ENCODE measurements at places on chromosomes 13 and 19.
A peak's percentile ranks its signal among the peaks of the same experiment; 100 is the strongest.

DNA sequence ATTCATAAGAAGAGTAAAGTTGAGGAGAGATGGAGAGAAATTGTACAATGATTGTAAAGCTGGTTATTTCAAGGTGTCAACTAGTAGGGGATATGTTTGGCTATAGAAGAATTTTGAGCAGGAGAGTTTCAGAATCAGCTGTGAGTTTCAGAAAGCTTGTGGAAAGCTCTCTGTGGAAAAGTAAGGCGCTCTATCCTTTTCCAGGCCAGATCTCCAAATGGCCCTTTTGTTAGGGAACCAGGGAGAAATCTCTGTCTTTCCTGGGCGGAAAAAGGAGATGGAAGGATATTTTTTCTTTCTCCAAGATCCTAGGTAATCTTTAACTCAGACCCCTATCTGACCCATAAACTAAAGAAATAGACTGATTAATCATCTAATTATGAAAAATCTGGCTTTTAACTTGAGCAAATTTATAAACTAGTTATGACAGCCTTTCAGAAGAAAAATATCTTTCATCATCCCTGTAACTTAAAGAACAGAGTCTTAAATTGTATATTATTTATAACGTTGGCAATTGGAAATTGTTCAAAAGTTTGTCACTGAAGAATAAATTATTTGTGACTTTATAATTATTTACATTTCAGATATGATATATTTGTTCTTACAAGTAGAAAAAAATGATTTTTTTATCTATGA, 34.5 kb downstream of the SPRY2 start:
- no peak for DNase-seq

DNA sequence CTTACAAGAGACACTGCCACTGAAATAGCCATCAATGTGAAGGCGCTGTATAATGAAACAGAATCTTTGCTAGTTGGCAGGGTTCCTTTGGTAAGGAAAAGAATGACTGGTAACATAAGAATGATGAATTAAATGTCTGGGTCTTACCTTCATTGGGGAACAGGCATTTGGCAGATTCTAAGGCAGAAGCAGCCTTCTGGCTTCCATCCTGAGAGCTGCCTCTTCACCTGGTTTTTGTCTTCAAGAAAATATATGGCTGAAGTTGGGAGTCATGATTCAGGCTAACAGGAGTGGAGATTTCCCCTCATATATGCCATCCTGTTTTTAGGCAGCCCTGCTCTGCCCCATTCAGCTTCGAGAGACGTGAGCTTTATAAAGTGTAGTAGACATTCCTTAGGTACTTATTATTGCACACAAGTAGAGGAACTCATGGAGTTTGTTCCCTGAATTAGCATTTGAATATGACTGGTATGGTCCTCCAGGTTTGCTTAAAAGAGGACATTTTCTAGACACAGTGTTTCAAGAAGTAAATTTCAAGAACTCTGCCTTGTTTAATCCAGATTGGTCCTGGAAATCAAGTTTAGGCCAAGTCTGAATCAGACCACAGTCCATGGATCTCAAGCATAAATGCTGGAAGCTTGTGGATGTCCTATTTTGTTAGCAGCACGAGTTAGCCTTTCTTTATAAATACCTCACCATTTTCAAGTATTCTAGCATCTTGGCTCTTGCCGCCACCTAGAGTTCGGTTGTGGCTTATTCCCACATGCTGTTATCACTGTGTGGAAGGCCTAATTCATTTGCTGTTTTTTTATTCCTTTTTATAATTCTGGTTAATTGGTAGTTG, 56.2 kb upstream of the AKAP11 start:
- DNase-seq: no peak

DNA sequence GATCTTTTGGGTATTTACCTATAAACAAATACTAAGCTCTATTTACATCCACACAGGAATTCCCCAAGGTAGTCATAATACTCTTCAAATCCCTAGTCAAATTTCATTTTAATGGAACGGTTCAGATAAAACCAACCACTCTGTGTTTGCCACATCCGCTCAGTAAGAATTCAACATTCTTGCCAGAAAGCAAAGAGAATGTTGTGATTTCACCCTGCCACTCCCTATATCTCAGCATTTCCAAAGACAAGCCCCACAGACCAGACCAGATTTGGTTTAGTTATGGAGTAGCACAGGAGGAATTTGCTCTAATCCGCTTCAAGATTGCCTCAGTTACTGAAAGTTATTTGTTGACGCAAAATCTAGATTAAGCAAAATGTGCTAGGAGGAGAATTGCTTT, 105.6 kb upstream of the SERP2 start:
- DNase-seq: no peak

DNA sequence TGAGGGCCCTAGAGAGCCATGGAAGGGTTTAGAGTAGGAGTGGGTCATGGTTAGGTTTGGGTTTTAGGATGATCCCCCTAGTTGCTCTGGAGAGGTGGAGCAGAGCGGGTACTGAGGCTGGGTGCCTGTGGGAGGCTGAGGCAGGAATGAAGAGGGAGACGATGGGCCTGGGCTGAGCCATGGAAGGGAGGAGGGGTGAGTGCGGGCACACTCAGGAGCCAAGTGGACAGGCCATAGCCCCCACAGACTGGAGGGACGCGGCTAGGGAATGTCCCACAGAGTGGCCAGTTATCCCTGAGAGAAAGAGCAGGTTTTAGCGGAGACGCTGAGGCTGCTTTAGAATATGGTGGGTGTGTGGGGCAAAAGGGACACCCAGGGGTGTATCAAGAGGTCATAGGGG, 6.0 kb upstream of the CATSPERG start:
- DNase-seq: no peak

GRCh38 chr13:74625541-74625940, 491.3 kb upstream of the KLF12 start:
- DNase-seq: no peak

GRCh38 chr13:26435171-26435570, 122.3 kb upstream of the WASF3 start:
- no peak for DNase-seq

DNA sequence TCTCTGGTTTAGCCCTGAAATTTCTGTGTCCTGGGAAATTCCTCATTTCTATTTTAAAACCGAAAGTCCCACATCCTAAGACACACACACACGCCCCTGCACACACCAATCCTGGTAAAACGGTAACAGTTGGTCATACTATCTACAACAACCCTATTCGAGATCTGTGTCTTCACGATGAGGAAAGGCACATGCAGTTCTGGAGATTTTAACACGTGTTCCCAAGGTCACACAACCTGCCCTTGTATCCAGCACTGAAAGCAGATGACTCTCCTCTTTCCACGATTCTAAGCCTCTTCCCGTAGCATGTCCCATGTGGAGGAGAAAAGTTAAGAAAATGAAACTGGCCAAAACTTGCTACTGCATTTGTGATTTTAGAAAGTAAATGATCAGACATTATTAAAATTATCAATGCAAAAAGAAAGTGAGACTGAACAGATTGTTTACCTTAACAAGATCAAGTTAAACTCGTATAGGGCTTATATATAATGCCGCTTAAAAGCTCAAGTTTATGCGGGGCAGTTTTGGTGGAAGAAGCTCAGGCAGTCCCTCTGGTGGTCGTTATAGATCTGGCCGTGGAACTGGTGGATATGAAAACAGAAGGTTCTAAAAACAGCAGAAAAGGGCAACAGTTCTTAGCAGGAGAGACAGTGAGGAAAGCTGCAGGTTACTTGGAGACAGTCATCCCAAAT, 32.7 kb downstream of the VSTM1 start:
- no peak for DNase-seq

- no peak for DNase-seq
These were observed 109.2 kb downstream of the IRS2 start for GRCh38 chr13:109677206-109677605.

DNA sequence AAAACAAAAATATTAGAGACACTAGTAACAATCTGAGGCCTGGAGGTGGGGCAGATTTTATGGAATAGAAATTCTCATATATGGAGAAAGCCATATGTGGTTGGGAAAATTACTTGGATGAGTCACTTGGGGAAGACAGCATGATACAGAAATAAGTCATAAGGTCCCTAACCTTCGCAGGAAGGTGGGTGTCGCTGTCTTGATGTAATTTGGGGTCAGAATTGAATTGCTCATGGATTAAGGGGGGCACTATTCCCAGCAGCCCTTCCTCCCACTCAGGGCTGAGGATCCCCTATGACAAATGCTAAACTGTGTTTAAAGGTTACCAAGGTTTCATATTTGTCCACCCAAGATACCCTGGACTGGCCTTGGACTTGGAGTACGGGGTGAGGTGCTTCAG, 5.0 kb downstream of the RDH8 start:
- no peak for DNase-seq

- DNase-seq: no peak
These were observed 2189.8 kb upstream of the PCDH20 start for GRCh38 chr13:63605403-63605802.

- DNase-seq: no peak
These were observed 58.4 kb downstream of the SPRYD7 start for GRCh38 chr13:49877629-49878218.

GRCh38 chr13:50919277-50919676, 9.7 kb downstream of the RNASEH2B start:
- no peak for DNase-seq

DNA sequence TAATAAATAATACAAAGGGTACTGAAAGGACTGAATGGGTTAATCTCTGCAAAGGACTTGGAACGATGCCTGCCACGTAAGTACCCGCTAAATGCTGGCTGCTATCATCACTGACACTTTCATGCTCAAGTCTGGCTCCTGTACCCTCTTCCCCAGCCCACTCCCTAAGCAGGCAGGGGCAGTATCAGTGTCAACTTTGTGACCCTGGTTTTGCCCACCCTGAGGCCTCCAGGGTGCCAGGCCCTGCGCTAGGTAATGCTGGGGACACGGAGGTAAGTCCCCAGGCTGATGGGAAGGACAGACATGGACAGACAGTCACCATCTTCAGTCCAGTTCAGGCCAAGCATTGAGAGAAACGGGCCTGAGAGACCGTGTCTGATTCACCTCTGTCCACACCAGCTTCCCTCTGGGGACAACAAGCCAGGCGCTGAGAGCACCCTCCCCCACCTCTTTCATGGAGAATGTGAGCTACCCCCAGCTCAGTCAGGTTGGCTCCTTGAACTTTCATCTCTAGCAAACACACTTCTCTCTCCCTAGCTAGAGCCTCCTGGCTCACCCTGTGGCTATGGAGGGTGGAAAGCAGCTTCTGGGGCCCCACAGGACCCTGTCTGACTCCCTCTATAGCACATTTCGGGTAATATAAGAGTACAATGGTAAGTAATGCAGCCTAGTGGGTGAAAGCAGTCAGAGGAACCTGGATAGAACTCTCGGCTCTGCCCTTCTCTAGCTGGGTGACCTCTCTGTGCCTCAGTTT, 800 bp downstream of the ETFB start:
- DNase-seq: no peak

DNA sequence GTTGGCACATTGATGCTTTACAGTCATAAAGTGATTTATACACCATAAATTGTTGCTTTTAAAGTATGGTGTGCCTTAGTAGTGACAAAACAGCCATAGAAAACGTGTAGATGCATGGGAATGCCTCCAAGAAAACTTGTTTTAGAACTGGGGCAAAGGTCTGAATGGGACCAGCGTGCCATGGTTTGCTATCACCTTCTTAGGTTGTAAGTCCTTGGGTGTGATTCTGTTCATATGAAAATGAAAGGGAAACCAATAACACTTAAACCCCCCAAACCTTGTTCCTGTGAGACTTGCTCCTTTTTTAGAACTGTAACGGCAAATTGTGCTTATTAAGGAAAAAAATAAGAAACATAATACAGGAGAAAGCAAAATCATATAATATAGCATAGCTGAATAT, 603.3 kb upstream of the SLITRK6 start:
- no peak for DNase-seq

- no peak for DNase-seq
These were observed 10.0 kb downstream of the C3 start for GRCh38 chr19:6710273-6711077.

GRCh38 chr13:73366241-73366640, 307.4 kb downstream of the KLF5 start:
- no peak for DNase-seq

DNA sequence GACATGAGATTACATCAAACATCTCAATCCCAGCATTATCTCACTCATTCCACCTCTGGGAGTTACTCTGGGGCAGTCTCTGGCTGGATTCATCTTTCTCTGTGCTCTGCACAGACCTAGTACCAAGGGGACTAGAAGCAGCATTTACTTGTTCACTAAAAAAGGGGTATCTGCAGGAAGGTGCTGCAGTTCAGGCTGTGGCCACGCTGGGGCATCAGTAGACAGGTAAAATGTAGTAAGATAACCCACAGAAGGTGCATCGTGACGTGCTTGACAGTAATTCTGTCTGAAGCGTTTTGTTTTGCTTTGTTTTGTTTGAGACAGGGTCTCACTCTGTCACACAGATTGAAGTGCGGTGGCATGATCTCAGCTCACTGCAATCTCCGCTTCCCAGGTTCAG, 29.3 kb downstream of the ZNF564 start:
- DNase-seq: no peak

GRCh38 chr19:55377356-55378131, 918 bp downstream of the TMEM190 start:
- no peak for DNase-seq

DNA sequence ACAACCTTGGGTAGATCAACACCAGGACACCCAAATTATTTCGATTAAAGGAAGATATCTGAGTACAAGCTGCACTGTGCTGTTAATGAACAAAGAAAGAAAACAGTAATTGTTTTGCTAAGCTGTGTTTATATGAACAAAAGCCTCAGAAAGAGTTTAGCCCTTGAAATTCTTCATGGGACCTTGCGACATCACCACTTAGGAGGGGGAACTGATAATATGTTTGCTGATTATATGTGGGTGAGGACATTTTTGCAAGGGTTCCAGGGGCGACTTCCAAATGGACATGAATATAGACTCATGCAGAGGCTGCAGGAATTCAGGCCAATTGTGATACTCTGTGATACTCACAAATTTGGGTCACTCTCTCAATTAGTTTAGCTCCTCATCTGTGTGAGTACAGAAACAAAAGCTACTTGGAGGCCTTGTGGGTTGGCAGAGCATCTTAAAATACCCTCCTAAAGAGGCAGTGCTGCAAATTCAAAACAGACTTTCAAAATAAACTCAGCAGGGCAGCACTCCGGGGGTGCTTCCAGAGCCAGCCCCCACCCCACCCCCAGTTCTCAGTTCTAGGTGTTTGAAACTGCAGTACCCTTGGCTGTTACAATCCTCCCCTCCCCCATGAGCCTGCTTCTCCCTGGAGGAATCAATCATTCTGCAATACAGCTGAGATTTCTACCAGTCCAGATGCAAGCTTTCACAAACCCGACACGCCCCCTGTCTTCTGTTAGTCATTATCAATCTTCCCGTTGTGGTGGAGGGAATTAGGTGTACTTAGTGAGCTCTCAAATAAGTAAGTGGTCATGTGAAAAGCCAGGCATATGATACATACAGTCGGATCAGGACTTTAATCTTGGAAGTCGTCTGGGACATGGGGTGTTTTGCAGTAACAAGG, 97.0 kb upstream of the MBNL2 start:
- DNase-seq: peak; percentile 88

- DNase-seq: no peak
These were observed 7.3 kb upstream of the FFAR1 start for GRCh38 chr19:35340431-35340830.

GRCh38 chr13:84985860-84986259, 813.4 kb downstream of the SLITRK6 start:
- no peak for DNase-seq

GRCh38 chr19:1917926-1918325, 12.7 kb downstream of the ADAT3 start:
- no peak for DNase-seq

GRCh38 chr19:14731200-14731599, 41.4 kb downstream of the ZNF333 start:
- DNase-seq: no peak

GRCh38 chr19:43300876-43301765, 31.8 kb upstream of the PSG9 start:
- no peak for DNase-seq

GRCh38 chr13:98571955-98572662, 4.8 kb downstream of the STK24 start:
- DNase-seq: peak; percentile 99

Data from NCI-H187 treated with DMSO at 0.1 percent for 48 hours (cell line).